ENCODE measurements at places on chromosomes 11 and 22. TPM values are rescaled to one million over a fixed set of nuclear protein-coding genes. Genes with fewer than 3 reads are reported as not detected.

DNA sequence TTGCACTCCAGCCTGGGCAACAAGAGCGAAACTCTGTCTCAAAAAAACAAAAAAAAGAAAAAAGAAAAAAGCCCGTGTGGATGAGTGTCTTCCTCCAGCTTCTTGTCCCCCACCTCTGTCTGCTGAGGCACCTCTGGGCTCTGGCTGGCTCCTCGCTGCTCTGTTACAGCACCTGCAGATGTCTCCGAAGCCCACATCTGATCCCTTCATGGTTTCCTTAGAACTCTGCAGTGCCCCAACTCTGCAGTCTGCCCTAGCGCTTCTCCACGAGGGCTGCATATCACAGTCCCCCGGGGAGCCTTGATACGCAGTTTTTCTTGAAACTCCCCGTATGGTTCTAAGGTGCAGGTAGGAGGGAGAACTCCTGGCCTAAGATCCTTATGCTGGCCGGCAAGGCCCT is 15.9 kb downstream of the KCTD17 start:
- no peak for DNase-seq

DNA sequence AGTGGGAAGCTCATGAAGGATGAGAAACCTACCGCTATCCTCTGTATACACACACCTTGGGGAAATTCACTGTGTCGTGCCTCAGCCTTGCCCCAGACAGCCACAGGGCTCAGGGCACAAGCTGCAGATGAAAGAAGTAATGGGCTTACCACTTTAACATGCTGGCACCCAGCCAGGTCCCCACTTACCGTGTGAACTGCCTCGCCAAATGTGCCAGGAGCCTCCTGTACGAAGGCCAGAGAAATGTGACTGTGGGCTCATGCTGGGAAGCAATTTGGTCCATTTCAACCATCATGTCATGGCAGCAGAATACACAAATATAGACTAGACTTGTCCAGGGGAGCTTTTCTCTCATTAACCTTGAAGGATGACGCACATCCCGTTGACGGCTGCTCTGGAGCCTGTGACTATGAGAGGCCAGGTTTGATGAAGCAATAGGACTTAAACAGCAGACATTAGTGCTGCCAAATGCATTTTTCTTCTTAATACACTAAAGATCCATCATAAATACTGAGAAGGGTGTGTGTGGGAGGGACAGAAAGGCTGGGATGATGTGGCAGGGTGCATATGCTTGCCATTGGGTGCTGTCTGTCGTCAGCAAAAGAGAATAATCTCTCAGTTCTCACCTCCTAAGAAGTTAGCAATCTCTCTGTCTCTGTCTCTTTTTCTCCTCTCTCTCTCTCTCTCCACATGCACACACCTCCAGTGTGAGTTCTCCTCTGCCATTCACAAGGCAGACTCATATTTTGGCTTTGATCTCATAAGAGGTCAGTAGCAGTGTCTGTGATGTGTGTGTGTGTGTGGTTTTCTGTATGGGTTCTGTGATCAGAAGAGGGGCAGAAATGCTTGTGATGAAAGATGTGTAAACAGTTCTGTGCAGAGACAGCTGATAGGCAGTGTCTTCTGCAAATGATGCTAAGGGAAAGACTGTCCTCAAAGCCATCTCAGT is 142.4 kb downstream of the KIRREL3 start:
- no peak for DNase-seq

DNA sequence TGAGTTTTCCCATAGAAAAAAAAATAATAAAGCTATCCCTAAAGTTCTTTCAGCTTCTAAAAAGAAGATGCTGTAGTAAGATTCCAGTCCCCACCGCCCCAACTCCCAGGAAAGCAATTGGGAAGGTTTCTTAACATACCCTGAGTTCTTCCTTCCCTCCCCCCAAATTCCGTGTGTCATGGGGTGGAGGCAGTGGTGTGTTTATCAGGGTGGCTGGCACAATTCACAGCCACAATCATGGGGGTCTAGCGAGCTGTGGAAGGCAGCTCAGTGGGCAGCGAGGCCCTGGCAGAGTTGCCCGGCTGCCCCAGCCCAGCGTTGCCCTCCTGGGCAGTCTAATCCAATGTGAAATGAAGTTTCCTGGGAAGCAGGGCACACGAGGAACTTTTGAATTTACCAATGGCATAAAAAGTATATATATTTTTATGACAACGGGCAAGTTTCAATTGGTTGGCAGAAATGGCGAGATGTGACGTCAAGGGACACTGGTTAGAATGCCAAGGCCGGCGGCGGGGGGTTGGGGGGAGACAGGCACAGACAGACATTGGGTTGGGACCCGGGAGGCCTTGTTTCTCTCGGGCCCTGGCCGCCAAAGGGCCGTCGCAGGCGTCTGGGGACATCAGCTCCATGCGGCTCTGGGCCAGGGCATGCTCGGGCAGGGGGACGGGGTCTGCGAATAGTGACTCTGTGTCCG is 80.7 kb upstream of the PPARA start:
- DNase-seq: peak; percentile 34

DNA sequence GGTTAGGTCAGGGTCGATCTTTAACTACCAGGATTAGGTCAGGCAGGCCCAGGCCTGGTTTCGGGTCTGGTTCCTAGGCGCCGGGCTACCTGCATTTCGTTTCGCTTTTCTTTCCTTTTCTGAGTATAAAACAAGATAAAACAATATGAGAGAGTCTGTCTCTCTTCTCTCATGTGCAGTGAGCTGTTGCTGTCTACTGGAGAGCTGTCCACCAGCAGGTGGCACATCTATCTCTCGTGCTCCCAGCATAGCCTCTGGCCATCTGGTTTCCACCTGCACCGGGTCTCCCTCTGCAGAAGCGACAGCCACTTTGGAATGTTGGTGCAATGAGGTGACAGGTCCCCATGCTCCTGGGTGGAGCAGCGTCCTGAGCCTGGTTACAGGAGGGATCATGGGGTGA is 27.6 kb downstream of the RIBC2 start:
- DNase-seq: peak; percentile 24

GRCh38 chr11:73426219-73426850 is 50.1 kb downstream of the RELT start:
- no peak for DNase-seq

DNA sequence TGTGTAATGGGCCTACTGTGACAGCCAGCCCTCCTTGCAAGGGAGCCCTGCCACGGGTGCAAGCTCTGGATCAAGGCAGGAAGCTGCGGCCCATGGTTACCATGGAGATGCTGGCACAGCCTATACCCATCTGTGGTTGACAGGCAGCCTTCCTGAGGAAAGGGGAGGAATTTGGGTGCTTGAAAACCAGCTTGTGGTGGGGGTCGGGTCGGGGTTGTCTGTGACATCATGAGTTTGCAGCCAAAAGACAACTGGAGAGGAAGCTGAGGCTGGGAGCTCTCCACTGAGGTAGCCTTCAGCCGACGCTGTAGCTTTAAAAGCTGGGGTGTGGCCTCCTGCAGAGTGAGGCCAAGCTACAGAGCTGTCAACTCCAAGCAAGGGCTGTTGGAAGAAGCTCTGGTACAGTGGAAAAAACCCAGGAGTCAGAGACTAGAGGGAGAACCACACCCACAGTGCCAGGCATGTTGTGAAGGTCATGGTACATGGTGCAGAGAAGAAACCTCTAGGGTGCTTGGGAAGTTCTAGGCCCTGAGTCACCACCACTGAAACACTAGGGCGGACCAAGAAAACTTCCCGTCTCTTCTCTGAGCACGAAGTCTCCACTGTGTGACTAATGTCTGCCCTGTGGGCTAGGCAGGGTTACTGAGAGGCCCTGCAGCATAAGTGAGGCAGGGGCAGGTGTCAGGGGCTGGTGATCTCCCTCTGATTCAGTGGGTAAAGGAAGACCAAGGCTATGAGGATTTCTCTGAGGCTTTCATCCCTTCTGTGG is 10.8 kb upstream of the LDHA start:
- peak; percentile 63 for DNase-seq

GRCh38 chr11:74306435-74307175 is 4.8 kb downstream of the P4HA3 start:
- DNase-seq: no peak

DNA sequence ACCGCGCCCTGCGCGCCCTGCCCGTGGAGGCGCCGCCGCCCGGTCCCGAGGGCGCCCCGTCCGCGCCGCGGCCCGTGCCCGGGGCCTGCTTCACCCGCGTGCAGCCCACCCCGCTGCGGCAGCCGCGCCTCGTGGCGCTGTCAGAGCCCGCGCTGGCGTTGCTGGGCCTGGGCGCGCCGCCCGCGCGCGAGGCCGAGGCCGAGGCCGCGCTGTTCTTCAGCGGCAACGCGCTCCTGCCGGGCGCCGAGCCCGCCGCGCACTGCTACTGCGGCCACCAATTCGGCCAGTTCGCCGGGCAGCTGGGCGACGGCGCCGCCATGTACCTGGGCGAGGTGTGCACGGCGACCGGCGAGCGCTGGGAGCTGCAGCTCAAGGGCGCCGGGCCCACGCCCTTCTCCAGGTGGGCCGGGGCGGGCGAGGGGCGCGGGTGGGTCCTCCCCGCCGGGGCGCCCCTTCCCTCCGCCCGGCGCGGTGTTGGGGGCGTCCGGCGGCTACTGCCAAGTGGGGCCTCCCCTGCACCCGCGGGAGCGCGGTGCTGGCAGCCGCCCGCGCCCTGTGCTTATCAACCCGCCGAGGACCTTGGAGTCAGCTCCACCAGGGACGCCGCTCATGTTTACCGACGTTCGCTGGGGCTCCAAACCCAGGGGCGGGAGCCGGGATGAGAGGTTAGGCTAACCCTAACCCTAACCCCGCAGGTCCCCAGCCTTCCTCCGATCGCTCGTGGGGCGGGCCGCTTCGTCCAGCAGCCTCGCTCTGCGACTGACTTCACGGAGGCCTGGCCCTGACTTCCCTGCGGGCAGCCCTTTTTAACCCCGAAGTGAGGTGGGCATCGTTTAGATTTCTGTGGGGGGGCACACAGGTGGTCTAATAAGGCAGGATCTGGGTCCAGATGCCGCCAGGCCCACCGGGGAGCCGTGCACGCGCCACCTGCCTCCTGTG is 649 bp downstream of the SELENOO start:
- DNase-seq: no peak

DNA sequence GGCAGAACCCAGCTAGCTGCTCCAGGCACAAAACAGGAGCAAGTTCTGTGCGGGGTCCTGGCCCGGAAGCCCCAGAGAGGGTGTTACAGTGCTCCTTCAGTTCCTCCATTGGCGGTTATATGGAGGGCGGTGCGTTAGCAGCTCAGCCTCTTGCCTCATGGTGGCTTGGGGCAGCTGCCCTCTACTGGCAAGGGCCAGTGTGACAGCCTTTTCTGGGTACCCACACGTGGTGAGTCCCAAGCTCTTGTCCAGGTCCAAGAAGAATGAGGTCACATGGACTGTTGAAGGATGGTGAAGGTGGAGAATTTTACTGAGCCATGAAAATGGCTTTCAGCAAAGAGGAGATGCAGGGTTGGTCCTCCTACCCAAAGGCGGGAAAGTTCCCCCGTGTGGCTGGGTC is 100.5 kb downstream of the WT1 start:
- peak; percentile 13 for DNase-seq

DNA sequence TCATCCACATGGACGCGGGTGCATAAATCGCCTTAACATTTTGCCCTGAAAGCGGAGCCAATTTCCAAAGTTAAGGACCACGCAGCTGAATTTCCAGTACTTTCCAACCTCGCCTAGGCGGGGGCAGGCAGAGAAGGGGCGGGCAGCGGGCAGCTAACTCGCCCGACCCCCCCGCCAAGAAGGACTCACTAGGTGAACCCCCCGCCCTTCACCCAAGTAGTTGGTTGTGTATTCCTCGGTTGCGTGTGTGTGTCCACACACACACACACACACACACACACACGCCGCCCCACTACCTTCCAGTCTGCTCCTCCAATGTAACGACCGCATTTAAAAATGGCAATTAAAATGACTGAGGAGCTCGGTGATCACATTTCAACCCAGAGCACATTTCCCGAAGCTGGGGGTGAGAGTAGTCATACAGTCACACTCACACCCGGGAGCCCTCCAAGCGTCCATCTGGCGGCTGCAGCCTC is 1.4 kb downstream of the TENM4 start:
- no peak for DNase-seq

GRCh38 chr22:39900306-39901227 is at the start of gene GRAP2:
Gene GRAP2, plus strand, starts transcription at chr22:39901084. Its CDS starts 46,023 bp downstream, at chr22:39947107.
- peak; percentile 78 for DNase-seq

DNA sequence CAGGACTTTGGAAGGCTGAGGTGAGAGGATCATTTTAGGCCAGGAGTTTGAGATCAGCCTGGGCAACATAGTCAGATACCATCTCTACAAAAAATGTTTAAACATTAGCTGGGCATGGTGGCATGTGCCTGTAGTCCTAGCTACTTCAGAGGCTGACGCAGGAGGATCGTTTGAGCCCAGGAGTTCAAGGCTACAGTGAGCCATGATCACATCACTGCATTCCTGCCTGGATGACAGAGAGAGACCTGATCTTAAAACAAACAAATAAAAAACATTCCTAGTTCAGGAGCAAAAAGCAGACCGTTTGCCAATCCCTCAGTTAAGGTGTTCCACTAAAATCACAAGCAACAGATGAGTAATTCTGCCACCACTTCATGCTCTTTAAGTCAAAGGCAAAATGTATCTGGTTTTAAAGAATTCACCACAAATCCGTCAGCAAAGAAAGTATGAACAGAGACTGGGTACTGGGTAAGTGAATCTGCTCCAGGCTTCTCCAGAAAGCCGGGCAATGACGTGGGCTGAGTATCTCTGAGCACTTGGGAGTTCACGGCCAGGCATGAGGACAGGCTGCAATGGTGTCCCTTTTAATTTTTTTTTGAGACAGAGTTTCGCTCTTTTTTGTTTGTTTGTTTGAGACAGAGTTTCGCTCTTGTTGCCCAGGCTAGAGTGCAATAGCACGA is 19.5 kb downstream of the CLTCL1 start:
- no peak for DNase-seq

GRCh38 chr22:23197836-23198235 is 17.5 kb downstream of the BCR start:
- no peak for DNase-seq

DNA sequence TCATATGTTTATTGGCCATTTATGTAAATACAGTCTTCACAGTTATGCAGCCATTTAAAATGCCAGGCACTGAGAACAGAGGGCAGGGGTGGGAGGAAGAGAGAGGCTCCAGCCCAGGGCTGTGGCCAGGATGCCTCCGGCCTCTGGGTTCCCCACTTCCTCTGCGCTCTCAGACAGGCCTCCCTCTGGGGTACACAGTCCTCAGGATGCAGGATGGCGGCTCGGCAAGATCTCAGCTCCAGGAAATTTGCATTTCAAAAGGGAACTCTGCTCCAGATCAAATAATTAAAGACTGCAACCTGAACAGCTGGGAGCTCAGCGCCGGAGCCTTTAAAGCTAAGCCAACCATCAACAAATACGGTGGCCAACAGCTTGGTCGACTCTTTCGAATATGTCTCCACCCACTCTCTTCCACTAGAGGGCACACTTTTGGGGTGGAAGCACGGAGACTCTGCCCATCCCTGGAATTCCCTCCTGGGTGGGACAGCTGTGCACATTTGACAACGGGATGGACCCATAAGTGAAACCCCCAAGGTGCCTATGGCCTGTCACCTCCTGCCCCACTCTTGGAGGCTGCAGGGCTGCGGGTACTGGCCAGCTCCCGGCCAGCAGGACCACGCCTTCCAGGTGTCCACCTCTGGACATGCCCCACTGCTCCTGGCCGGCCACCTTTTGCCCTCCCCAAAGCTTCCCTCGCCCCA is 1044.7 kb downstream of the BRD1 start:
- no peak for DNase-seq

CALCA gene
- not detected for total RNA-seq

SLC6A5 gene
- not detected for total RNA-seq

NXPE2 gene
- not detected for total RNA-seq

MMP8 gene
- total RNA-seq: not detected

SLCO2B1 gene
- total RNA-seq: not detected

CXCR5 gene
- total RNA-seq: 8.1 TPM
